ENCODE measurements at places on chromosomes 3 and 15. TPM values are rescaled to one million over a fixed set of nuclear protein-coding genes. Genes with fewer than 3 reads are reported as not detected.
A peak's percentile ranks its signal among the peaks of the same experiment; 100 is the strongest.

Gene CHRD
- total RNA-seq: 6.8 TPM

Gene UBE2E2
- total RNA-seq: 89.8 TPM

Gene DAZL
- total RNA-seq: 3.2 TPM

Gene C3orf85
- not detected for total RNA-seq

Gene CD200R1
- not detected for total RNA-seq

Gene ARMC8
- 80.3 TPM for total RNA-seq

Gene ERC2
- 24.8 TPM for total RNA-seq

Gene SSUH2
- 0.37 TPM for total RNA-seq

Gene CX3CR1
- total RNA-seq: not detected

- no peak for DNase-seq
These were observed 36.0 kb upstream of the TIMP4 start for GRCh38 chr3:12194669-12195161.

DNA sequence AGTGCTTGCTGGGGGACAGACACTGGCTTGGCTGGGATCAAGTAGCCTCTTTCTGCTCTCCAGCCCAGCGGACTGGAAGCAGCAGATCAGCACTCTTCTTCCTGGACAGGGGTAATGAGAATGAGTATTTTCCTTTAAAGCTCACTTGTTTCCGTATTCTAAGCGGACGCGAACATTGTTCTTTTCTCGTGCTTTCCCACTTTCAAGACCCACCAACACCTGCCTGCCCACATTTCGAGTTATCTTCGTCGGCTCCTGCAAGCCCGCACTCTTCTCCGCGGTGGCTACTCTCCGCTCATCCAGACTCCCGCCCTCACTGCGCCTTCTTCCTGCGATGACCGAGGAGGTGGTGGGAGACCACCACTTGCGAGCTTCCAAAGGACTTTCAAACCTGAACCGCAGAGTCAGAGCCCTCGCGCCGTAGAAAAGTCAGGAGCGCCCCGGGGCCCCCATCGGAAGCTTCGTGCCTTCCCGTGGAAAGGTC lies 1.6 kb upstream of the PPM1L start:
- peak; percentile 74 for DNase-seq

GRCh38 chr3:69174871-69175737 lies 52.7 kb upstream of the LMOD3 start:
- no peak for DNase-seq

- peak; percentile 55 for DNase-seq
These were observed 27.6 kb downstream of the RFT1 start for GRCh38 chr3:53102601-53103147.

DNA sequence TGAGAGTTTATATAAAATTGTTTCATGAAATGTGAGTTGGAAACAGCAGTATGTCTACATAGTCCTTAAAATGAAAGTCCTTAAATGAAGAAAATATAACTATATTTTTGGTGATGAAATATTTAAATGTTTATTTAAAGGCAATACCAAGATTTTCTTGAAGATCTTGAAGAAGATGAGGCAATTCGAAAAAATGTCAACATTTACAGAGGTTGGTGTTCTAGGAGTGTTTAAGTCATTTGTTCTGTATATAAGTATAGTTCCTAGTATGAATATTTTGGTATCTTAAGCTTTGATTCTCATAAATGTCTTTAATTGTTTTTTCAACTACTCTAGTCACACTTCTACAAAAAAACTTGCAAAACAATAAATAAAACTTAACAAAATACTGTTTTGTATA lies 29.0 kb downstream of the NMD3 start:
- no peak for DNase-seq

DNA sequence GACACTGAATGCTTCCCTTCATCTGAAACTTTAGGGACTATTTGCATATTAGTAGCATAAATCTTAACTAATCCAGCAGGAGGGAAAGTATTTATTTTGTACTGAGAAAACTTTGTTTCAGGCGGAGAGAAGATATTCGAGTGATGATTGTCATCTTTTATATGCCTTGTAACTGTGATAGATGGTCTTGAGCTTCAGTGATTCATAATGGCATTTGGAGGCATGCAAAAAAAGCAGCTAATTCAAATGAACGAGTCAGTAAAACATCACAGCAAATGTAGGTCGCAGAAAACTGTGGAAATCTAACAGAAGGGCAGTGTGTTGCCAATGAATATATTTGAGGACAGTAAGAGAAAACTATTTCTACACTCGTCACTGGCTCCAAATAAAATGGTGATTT lies 643.7 kb upstream of the NAALADL2 start:
- no peak for DNase-seq

- DNase-seq: no peak
These were observed 467.1 kb upstream of the EPHA6 start for GRCh38 chr3:96347289-96347688.

- DNase-seq: no peak
These were observed 55.5 kb upstream of the CMTM7 start for GRCh38 chr3:32336113-32336498.

- no peak for DNase-seq
These were observed 38.0 kb upstream of the CBLB start for GRCh38 chr3:105906836-105907235.

- DNase-seq: peak; percentile 74
These were observed at the start of gene SLC9C1 for GRCh38 chr3:112293368-112294321. Gene SLC9C1 (minus strand): TSS chr3:112294216. CDS start chr3:112286791, 7,425 bp downstream.

DNA sequence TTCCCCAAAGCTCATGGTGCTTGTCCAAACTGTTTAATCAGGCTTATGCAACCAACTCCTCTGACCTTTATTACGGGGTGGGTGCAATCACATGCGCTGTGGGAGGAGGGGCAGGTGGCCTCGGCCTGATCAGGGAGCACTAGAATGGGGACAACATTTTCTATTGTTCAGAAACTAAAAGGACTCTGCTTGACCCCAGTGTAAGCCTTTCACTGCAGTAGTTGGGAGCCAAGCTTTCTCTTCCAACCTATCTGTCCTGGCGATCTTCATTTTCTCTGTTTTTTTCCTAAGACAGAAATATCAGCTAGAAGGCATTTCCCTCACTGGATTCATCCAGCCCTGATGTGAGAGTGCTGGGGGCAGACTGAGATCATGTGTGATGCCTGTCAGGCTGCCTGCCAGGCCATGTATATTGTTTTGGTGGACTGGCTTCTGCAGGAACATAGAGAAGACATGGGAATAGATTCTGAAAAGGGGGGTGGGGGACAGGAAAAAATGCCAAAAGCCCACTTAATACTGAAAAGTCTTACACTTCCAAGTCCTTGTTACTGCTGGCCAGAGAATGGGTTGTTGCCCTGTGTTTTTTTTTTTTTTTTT lies 627.0 kb upstream of the TBL1XR1 start:
- peak; percentile 44 for DNase-seq

GRCh38 chr3:189849262-189849661 lies 218.1 kb downstream of the TP63 start:
- DNase-seq: no peak

- no peak for DNase-seq
These were observed 39.9 kb downstream of the TICRR start for GRCh38 chr15:89615135-89615534.

GRCh38 chr3:150631515-150632221 lies 28.5 kb downstream of the SELENOT start:
- DNase-seq: no peak

DNA sequence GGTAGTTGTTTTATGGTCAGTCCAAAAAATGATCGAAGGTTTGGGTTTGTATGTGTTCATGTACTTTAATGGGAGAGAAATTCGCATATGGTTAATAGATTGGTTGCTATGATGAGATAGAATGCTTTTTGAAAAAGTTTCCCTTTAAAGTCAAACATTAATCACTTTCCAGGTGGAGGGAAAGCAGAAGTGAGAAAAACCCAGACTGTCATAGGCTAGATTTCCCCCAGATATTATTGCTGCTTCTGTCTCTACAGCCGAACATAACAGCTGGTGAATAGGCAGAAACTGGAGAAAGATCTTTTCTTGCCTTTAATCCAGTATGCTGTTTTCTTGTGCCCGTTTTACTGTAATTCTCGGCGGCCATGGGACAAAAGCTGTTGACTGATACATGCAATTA lies 287.6 kb downstream of the SOX2 start:
- no peak for DNase-seq

DNA sequence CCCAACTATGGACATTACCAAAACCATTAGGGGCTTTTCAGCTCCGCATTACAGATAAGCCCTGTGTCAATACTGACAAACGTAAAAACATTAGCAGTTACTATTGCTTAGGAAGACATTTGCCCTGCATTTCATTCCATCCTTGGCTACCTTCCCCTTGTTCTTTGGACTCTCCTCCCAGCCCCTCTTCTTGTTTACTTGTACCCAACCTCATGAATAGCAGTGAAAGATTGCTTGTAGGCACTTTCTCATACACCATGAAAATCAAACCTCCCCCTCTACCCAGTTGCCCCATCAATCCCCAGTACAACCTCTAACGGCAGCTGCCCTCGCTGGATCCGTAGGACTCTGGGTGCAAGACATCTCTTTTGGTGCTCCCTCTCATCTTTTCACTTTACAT lies 16.9 kb upstream of the FAM107A start:
- DNase-seq: no peak

DNA sequence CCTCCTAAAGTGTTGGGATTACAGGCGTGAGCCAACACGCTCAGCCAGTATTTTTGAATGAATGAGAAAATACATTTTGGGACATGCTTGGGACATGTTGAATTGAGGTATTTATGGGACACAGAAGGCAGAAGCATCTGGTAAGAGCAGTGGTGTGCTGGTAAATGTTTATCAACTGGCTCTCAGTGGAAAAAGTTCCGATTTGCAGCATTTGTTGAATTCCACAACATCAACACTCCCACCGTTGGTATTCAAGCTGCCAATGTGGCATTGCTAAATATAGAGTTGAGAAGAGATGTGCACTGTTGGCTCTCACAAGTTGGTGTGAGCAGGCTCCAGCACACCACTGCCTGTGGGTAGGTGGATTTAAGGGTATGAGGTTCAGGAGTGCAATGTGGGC lies 35.8 kb upstream of the LRRFIP2 start:
- DNase-seq: no peak

GRCh38 chr3:114803042-114803695 lies 343.9 kb downstream of the ZBTB20 start:
- no peak for DNase-seq

- DNase-seq: no peak
These were observed 276.5 kb upstream of the KCNMB2 start for GRCh38 chr3:178259703-178260102.

DNA sequence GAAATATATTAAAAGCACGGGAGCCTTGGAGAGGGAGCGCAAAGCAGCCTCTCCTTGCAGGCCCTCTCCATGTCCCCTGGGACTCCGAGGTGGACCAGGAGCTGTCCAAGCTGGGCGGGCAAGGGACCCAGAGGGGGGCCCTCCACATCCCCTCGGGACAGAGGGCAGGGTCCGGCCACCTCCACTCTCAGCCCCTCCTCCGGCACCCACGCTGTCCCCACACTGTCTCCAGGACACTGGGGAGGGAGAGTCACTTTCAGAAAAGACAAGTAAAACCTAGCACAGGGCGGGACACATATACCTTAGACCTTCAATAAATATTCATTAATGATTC lies 77.5 kb upstream of the RNF7 start:
- DNase-seq: no peak

- DNase-seq: no peak
These were observed 452.1 kb upstream of the PPP2R3A start for GRCh38 chr3:135513106-135514059.

DNA sequence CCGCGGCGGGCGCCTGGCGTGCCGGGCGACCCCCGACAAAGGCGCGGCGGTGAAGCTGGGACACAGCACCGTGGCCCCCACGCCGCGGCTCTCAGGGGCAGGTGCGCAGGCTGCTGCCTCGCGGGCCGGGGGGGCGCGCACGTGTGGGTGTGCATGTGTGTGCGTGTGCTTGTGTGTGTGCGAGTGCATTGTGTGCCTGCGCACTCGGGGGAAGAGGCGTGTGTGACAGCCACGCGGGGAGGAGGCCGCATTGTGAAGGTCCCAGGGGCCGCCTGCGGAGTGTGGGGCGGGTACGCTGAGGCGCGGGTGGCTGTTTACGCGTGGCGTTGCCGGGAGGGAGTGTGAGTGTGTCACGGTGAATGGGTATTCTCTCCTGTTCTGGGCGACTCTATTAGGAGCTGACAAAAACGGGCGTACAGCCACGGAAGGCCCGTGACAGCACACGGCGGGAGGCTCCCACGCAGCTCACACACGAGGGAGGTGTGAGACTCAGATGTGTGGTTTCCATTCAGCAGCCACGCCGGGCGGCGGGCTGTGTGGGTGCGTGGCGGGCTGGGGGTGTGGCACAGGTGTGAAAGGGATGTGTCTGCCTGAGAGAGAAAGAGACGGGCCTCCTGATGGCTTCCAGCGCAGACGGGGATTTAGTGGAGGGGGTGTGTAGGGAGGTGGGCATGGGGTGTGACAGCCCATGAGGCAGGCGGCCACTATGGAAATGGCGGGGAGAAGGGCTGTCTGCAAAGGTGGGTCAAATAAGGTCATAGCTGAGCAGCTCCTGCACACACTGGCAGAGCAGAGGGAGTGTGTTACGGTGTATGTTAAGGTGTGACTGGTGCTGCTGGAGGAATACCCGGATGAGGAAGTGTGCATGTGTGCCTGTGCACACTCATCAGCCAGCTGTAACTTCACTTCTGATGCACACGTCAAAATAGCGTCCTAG lies 750 bp downstream of the PODXL2 start:
- no peak for DNase-seq

- DNase-seq: peak; percentile 86
These were observed 3.9 kb upstream of the VPS8 start for GRCh38 chr3:184808021-184808420.

All from neural progenitor cell (in vitro differentiated cells).